ENCODE measurements at places on chromosomes 6 and 20. TPM values are rescaled to one million over a fixed set of nuclear protein-coding genes. Genes with fewer than 3 reads are reported as not detected.
A peak's percentile ranks its signal among the peaks of the same experiment; 100 is the strongest.

CFAP61 gene
- total RNA-seq = under 0.01 TPM

DNA sequence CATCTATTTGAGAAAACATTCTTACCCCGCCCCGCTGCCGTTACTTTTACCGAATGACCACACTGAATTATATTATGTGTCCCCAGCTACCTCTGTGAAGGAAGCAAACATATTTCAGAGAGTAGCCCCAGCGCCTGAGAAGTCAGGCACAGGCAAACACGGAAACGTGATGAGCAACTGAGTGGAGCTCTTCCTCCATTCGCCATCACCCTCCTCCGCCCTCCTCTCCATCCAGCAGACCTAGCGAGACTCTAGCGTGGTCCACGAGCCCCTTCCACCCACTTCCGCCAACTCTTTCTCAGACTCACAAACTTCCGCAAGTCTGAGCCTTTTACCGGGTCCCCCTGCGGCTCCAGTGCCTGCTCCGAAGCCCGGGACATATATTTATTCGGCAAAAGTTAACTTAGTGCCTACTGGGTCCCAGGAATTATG, 582 bp downstream of the SNRPB start:
- H3K27me3 ChIP-seq = no peaks in the 10 kb centered on the region
- peaks cover 25% of the 10 kb centered on the region for H3K36me3 ChIP-seq
- peaks cover 7% of the 10 kb centered on the region for H3K4me1 ChIP-seq
- peak; percentile 55 for DNase-seq
- H3K27ac ChIP-seq = peak overlapping the region; percentile 84

DNA sequence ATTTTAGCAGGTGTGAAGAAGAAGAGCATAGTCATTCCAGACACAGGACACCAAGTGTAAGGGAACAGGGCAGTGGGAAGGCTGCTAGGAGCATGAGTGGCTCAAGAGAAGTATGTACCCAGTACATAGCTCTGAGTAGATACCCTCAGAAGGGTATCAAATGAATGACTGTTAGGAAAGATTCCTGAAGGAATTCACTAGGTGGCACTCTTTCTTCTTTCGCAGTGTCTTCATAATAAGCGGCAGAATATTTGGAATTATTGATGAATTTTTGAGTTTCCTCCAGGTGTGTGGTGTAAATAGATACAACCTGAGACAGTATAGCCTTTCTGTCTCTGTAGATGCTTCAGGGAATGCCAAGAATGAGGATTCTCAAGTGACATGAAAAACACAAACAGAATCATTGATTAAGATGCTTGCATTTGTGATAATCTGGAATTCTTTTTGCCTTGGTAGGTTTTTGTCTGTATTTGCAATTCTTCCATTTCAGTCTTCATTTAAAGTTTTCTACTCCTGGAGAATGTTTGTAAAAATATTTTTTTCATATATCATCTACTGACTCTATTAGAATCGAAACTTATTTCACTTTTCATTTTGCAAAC, 264.3 kb upstream of the RIMS1 start:
- H3K4me3 ChIP-seq = no peak overlapping the region
- no peak overlapping the region for H3K27ac ChIP-seq
- no peaks in the 10 kb centered on the region for H3K36me3 ChIP-seq
- H3K4me1 ChIP-seq = no peaks in the 10 kb centered on the region
- H3K27me3 ChIP-seq = peaks cover 3% of the 10 kb centered on the region
- peak; percentile 17 for DNase-seq

- H3K27me3 ChIP-seq = no peaks in the 10 kb centered on the region
- no peaks in the 10 kb centered on the region for H3K4me1 ChIP-seq
- no peak overlapping the region for H3K27ac ChIP-seq
- H3K4me3 ChIP-seq = no peak overlapping the region
- H3K36me3 ChIP-seq = no peaks in the 10 kb centered on the region
Observed at GRCh38 chr6:169341065-169341464, 87.4 kb upstream of the THBS2 start.

DNA sequence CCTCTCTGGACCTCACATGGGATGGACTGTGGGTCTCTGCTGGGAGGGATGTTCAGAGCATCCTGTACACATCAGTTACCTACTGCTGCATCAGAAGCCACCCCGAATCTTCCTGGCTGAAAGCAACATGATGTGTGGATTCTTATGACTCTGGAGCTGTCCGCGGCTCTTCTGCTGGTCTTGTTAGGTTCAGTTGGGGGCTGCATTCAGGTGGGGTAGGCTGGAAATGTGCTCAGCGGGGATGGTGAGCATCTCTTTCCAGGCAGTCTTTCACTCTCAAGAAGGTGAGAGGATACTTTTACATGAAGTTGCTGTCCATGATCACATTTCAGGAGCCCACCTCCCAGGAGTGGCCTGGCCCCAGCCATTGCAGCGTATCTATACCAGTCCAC, 5.2 kb upstream of the CST5 start:
- H3K36me3 ChIP-seq = no peaks in the 10 kb centered on the region
- no peak overlapping the region for H3K4me3 ChIP-seq
- no peaks in the 10 kb centered on the region for H3K27me3 ChIP-seq
- H3K4me1 ChIP-seq = no peaks in the 10 kb centered on the region
- no peak for DNase-seq

SDHAF4 gene
- 2.5 TPM for total RNA-seq

DNA sequence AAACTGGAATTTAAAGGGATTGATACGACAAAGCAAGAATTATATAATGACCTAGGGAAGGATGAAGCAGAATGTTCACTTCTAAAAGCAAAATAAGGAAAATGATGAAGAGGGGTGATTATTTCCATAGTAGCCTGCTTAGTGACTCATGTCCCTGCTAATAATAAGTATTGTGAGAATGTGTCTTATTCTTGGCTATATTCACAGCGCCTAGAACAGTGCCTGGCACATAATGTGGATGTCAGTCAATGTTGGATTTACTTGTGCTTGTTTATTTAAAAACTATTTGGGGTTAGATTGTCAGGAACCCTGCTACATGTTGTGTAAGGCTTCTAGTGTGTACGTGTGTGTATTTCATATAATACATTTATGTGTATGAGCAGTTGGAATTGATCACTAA, 85.1 kb downstream of the ZFAND3 start:
- no peak overlapping the region for H3K27ac ChIP-seq
- H3K4me1 ChIP-seq = peaks cover 2% of the 10 kb centered on the region
- no peaks in the 10 kb centered on the region for H3K36me3 ChIP-seq
- no peak for DNase-seq
- no peaks in the 10 kb centered on the region for H3K27me3 ChIP-seq

MUC22 gene
- not detected for total RNA-seq

GRCh38 chr6:54850114-54850513, 3.5 kb downstream of the FAM83B start:
- H3K27ac ChIP-seq = no peak overlapping the region
- 0 out of 2 replicates have a peak, but pooled peaks cover 2% of the 10 kb centered on the region for H3K4me1 ChIP-seq
- no peak overlapping the region for H3K4me3 ChIP-seq
- H3K36me3 ChIP-seq = no peaks in the 10 kb centered on the region

COL21A1 gene
- total RNA-seq = not detected

KCNQ5 gene
- total RNA-seq = 1.7 TPM

GRCh38 chr6:36023996-36024795, at the start of gene SLC26A8:
SLC26A8 (minus strand) TSS chr6:36024641; CDS start chr6:36019707, 4,934 bp downstream.
- H3K4me1 ChIP-seq = peaks cover 4% of the 10 kb centered on the region
- no peaks in the 10 kb centered on the region for H3K36me3 ChIP-seq
- H3K27me3 ChIP-seq = no peaks in the 10 kb centered on the region
- H3K4me3 ChIP-seq = no peak within 1 kb of the TSS

- H3K4me1 ChIP-seq = no peaks in the 10 kb centered on the region
- peaks cover 1% of the 10 kb centered on the region for H3K27me3 ChIP-seq
- DNase-seq = no peak
- no peak overlapping the region for H3K27ac ChIP-seq
- no peak overlapping the region for H3K4me3 ChIP-seq
Observed at GRCh38 chr6:18076231-18076630, 46.2 kb downstream of the NHLRC1 start.

- no peaks in the 10 kb centered on the region for H3K27me3 ChIP-seq
- no peaks in the 10 kb centered on the region for H3K4me1 ChIP-seq
- no peak for DNase-seq
- H3K4me3 ChIP-seq = no peak overlapping the region
Observed at GRCh38 chr20:57664924-57665588, 44.8 kb downstream of the PMEPA1 start.

ZC2HC1B gene
- not detected for total RNA-seq

SLC22A2 gene
- total RNA-seq = not detected
